ENCODE measurements at places on chromosomes 4 and X.

- no peak for DNase-seq
Measured at GRCh38 chrX:132426695-132427281, 62.0 kb downstream of the MBNL3 start.

- no peak for DNase-seq
Measured at GRCh38 chr4:163523791-163524365, 29.4 kb downstream of the TMA16 start.

DNA sequence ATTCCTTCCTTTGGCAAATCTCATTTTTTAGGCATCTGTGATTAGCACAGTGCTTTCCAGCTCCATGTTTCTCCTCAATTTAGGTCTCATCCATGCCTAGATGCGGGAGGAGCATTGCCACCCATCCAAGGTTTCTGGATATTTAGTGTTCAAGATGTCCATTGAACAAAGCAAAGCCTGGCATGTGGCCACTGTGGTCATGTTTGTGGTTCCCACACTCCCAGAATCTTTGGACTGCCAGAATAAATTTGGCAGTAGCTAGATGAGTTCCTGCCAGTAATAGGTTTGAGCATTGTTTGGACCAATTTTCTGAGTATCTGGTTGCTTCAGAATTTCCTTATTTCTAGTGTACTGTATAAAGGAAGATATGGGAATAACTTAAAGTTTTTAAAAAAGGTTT, 1124.1 kb downstream of the ADGRL3 start:
- no peak for DNase-seq

DNA sequence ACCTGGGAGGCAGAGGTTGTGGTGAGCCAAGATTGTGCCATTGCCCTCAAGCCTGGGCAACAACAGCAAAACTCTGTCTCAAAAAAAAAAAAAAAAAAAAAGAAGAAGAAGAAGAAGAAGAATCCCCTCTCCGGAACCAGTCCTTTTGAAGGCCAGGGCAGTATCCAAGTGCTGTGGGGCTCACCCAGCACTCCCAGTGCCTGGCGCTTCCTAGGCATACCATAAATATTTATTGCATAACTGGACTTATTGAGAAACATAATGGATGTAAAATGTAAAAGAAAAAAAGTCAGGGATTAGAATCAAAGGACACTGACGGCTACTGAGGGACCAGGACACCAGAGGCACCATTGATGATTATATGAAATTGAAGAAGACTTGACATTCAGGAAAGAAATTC, 162.1 kb upstream of the KIT start:
- no peak for DNase-seq

DNA sequence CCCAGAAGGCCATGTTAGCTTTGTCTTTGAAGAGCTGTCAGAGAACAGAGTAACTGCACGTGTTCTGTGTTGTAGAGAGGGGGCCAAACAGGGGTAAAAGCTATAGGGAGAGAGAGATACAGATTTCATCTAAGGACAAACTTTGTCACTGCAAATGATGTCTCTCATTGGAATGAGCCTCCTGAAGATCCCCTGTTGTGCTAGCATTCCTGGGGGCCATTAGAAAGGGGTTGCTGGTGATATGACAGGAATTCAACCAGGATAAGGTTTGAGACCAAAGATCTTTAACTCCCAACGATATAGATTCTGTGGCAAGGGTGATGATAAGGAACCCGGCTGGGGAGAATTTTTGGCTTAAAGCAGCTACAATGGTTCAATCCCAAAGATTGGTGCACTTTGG, 16.8 kb downstream of the MID1 start:
- no peak for DNase-seq

- no peak for DNase-seq
Measured at GRCh38 chr4:73776321-73776729, 36.0 kb downstream of the CXCL8 start.

GRCh38 chr4:40832175-40832574, 82.4 kb downstream of the NSUN7 start:
- DNase-seq: no peak

- no peak for DNase-seq
Measured at GRCh38 chrX:31656013-31656412, 584.2 kb upstream of the FTHL17 start.

DNA sequence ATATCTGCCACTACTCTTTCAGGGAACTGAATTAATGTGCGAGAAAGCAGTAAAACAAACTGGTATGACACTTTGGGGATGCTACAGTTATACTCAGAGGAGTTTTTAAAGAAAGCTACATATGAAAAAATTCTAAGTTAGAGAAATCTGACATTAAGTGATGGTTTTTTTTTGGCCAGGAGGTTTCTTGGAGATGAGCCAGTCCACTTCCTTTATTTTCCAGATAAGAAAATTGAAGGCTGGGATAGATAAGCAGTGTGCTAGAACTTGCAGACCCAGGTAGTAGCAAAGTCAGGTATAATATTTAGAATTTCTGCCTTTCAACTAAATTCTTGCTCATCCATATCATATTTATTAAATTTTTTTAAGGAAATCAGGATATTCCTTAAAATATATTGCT, 106.8 kb downstream of the FAT4 start:
- DNase-seq: no peak

DNA sequence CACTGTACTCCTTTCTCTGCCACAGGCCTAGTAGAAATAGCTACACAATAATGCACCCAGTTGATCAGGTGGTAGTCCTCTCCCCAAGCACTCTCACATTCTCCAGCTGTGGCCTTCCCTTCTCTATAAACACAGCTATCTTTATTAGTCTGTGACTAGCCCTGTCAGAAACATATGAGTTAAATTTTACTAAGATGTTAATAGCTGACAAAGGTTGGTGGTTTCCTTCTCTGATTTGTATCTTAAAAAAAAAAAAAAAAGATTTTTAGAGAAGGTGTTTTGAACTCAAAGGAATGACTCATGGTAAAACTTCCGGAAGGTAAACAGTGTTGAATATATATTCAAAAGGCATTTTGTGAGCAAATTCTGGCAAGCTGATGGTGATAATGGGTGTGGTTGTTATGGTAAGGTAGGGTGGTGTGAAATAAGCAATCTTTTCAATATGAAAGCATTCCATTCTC, 327.4 kb downstream of the PPP3CA start:
- no peak for DNase-seq

All from activated T-helper 1 cell treated with anti-CD3 and anti-CD28 coated beads, Interleukin-2, amount 50 U/mL, for 16 hours (primary cell).